GDM1 (cell line): ENCODE measurements at places on chromosomes 2 and 18.

GRCh38 chr2:60505880-60506260 lies 47.6 kb downstream of the BCL11A start:
- no peak for DNase-seq

- DNase-seq = no peak
Measured at GRCh38 chr2:218214116-218214515, 2.9 kb upstream of the ARPC2 start.

DNA sequence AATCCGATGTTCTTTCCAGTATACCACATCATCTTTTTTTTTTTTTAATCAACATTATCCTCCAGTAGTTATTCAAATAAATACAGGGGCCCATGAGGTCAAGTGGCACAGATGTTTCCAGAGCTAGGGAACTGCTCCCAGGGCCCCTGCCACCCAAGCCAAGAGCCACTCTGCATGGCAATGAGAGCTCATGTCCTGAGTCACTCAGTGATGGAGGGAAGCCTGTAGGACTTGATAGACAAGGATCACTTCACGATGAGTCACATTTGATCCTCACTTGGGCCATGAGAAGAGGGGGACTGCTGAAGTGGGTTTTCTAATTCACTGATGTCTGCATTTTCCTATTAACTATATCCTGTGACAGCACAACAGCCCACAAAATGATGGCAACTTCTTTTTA lies 127.0 kb upstream of the PKDCC start:
- no peak for DNase-seq

- DNase-seq = no peak
Measured at GRCh38 chr2:143686585-143687164, 557.5 kb downstream of the ARHGAP15 start.

DNA sequence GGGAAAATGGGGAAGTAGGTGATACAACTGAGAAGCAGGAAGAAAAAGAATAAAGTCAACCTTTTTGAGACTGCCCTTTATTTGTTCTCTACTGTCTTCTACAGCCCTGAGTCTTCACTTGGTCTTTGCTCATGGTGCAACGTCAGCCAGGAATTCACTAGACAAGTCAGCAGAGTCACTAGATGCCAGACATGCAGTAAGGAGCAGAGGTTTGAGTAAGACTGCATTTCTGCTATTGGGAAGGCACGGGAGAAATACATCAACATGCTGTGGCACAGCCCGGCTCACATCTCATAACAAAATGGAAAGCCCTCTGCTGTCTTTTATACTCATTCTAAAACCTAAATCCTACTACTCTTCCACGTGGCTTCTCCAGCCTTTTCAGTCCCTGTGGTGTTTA lies 67.1 kb downstream of the PRELID3A start:
- no peak for DNase-seq
